ENCODE measurements at places on chromosomes 7 and 10.

DNA sequence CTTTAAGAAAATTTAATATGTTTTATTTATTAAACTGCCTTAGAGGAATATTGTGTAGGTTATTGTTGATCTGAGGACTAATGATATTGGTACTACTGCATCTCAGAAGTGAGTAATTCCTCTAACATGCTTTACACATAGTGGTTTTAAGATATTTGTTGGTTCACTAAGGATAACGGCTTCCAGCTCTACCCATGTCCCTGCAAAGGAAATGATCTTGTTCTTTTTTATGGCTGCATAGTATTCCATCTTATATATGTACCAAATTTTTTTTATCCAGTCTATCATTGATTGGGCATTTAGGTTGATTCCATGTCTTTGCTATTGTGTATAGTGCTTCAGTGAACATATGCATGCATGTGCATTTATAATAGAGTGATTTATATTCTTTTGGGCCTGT lies 20.1 kb downstream of the NXPH1 start:
- DNase-seq, result no peak

- DNase-seq, result no peak
Observed at GRCh38 chr10:48640326-48640725, 35.5 kb upstream of the ARHGAP22 start.

GRCh38 chr10:85971494-85971893 lies 395.1 kb downstream of the GRID1 start:
- no peak for DNase-seq

DNA sequence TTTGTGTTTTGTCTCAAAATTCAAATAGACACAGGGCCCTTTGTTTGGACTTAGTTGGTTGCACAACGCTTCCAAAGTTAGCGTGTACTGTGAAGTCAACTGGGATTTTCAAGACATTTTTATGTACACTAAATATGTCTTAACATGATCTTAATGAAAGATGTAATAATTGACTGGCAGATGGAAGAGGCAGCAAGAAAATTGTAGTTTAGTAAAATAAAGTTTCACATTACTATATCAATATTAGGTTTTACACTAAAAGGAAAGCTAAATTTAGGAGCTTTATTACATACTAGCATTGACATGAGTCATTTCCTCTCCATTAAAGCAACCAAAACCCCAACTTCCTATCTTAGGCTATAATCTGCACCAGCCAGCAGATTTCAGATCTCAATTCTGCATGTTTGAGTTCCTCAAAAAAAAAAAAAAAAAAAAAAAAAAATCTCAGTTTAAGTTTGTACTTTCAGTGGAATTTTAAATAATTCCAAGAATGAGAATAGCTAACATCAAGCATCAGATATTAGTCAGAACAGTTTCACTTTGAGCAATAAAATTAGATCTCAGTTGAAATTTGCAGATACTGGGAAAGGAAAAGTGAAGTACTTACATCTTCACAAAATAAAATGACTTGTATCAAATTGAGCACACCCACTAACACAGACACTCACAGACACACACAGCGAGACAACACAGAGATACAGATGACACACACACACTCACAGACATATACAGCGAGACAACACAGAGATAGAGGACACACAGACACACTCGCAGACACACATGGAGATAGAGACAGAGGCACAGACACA lies 346.6 kb upstream of the KLF6 start:
- DNase-seq, result peak; percentile 28

DNA sequence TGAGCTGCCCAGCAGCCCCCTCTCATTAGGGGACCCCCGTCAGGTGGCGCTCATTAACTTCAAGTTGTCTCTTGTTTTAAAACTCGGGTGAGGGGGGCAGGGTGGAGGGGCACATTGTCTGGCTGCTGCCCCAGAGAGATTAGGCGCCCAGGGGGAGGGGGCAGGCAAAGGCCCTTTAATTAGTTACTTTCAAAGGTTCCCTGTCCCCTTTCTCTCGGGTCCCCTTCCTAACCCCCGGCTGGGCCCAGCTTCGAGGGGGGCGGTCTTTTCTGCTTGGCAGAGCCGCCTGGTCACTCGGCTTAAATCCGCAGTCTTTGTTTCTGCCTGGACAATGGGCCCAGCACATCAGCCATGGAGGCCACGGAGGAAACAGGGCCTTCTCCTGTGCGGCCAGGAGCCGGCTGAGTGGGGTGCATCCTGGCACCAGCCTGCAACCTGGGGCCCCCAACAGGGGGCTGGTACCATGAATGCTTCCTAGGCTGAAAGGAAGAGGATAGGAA lies 38.9 kb upstream of the SLF2 start:
- no peak for DNase-seq

Data from DMS53 (cell line).